HL-60 (cell line): ENCODE measurements at places on chromosomes 1 and 21.
A peak's percentile ranks its signal among the peaks of the same experiment; 100 is the strongest.

- no peak for DNase-seq
These were observed 59.9 kb downstream of the CYYR1 start for GRCh38 chr21:26513212-26513611.

GRCh38 chr1:167090314-167090942 lies at the start of gene GPA33:
GPA33 (minus strand) TSS chr1:167090377; CDS start chr1:167090287, 90 bp downstream.
- DNase-seq = peak; percentile 76

DNA sequence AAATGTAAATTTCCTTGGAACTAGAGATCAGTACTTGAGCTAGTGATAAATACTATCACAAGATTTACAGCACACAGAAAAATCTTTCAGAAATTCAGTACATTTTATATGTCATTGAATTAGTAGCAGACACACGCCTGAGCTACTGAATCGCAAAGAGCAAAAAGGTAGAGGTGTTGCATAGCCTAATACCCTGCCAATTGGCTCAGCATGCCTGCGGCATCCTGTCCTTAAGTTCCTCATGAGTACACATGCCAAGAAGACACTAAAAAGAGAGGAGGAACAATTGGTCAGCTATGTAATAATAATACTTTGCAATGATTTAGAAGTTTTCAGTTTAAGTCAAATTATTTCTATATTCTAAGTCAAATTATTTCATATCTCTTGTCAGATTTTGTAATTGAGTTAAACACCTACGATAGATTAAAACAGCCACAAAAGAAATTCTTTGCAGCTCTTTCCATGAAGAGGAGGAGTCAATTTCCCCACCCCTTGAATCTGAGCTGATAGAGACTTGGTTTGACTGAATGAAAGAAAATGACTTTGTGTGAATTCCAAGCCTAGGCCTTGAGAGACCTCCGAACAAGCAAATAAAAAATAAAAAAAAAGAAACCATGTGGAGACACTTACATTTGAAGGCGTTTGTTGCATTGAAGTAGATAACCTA lies 36.2 kb upstream of the PKN2 start:
- no peak for DNase-seq

DNA sequence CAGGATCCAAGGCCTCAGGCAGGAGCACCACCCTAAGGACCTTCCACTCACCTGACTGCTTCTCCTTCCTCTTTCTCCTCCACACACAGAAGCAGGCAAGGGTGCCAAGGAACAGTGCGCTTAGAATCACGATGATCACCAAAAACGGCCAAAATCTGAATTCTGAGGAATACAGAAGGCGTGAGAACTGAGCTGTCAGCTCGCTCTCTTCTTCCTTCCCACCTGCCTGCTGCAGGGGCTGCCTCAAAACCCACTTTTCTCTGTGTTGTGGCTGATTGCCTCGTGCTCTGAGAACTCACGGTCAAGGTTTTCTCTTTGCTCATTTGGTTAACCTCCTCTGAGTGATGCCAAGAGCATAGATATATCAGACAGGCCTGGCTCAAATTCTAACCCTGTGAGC lies 23.8 kb downstream of the CD244 start:
- no peak for DNase-seq

- no peak for DNase-seq
These were observed 694.4 kb downstream of the LTN1 start for GRCh38 chr21:28298251-28298672.

GRCh38 chr1:213154056-213154685 lies 103.1 kb downstream of the RPS6KC1 start:
- peak; percentile 3 for DNase-seq

DNA sequence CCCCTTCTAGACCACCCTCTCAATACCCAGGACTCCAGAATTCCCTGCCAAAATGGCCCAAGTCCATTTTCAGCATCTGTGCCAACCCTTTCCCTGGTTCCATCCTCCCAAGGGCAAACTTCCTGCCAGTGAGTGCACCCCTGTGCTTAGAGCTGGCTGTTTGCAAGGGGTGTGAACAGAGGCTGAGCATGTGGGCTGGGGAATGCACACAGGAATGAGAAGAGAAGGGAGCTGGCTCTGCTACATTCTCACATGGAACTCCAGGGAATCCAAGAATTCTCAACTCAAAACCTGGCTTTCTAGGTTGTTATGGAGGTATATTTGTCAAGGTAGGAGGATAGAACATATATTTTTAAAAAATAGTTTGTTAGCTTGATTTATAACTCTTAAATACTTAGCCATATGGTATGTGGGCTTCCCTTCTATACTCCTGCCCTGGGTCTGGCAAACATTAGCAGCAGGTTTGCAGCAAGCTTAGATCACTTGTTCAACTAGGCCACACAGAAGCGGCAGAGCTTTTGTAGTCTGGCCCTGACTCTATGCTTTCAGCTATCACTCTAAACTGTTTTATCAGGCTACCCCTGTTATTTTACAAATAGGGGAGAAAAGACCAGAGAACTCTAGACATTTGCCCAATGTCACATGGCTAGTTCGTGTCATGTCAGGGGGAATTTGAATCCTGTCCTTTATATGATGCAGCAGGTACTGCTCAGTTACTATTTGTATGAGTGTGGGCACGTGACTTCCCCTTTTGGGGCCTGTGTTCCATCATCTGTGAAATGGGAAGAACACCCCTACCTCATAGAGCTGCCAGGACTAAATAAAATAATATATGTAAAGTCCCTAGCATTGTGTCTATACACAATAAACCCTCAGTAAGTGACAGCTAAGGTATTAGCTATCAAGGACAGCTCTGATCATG lies 8.1 kb upstream of the STMN1 start:
- no peak for DNase-seq
